C1 segment of cervical spinal cord (tissue), 14 donors: ENCODE measurements at places on chromosomes 2 and 18.

- no peak for DNase-seq
Observed at GRCh38 chr2:237686659-237687136, 59.3 kb downstream of the LRRFIP1 start.

- DNase-seq = no peak
Observed at GRCh38 chr2:21966139-21966538, 842.4 kb downstream of the TDRD15 start.

GRCh38 chr2:102027036-102027980 lies 35.5 kb downstream of the IL1R2 start:
- no peak for DNase-seq

DNA sequence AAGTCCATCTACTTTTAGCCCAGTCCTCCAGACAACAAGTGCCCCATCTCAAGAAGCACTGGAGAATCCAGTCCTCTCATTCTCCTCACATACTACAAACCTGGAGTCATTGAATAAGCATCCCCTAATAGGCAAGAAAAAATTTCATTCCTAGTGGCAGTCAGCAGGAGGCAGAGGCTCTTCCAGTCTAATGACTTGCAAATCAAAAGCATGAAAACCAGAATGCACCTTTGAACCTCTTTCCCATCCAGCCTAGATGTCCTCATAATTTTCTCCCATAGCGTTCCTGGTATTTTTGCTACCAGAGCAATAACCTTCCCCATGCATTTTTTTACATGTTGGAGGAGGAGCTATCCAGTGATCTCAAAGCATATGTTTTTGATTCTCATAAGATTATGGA lies 252.6 kb downstream of the TTC32 start:
- DNase-seq = no peak

- DNase-seq = no peak
Observed at GRCh38 chr18:74499633-74500032, 3.5 kb downstream of the CNDP2 start.

GRCh38 chr18:32730620-32731091 lies 42.2 kb downstream of the KLHL14 start:
- DNase-seq = no peak

GRCh38 chr18:63617915-63618234 lies 26.2 kb downstream of the SERPINB4 start:
- no peak for DNase-seq
